Pulmonary artery endothelial cell (primary cell): ENCODE measurements at places on chromosomes 7 and 10. TPM values are rescaled to one million over a fixed set of nuclear protein-coding genes. Genes with fewer than 3 reads are reported as not detected.

Gene CDHR3
- total RNA-seq, result 1.1 and 1.4 TPM in 2 replicates

Gene ADARB2
- not detected in 2 replicates for total RNA-seq

Gene TRPV5
- not detected in 2 replicates for total RNA-seq

Gene ABCC2
- total RNA-seq, result 0.66 and 0.99 TPM in 2 replicates

Gene DPP6
- not detected in 2 replicates for total RNA-seq

Gene SSC4D
- total RNA-seq, result 0.46 and 0.60 TPM in 2 replicates

Gene NRG3
- 0.04 and 0.33 TPM in 2 replicates for total RNA-seq

Gene HEPACAM2
- total RNA-seq, result 0.07 TPM in 1 of 2 replicates, not detected in the other

Gene PLEKHA8
- 12.7 and 16.5 TPM in 2 replicates for total RNA-seq

Gene GSTO2
- 0.25 and 0.33 TPM in 2 replicates for total RNA-seq

Gene LAMTOR4
- total RNA-seq, result 68.4 and 109 TPM in 2 replicates

Gene TRA2A
- 34.3 and 47.4 TPM in 2 replicates for total RNA-seq

Gene SND1
- 191 and 225 TPM in 2 replicates for total RNA-seq

Gene CLCN1
- total RNA-seq, result not detected in 2 replicates

Gene HOXA13
- not detected in 2 replicates for total RNA-seq

Gene FGFR2
- total RNA-seq, result 0.20 and 0.25 TPM in 2 replicates

Gene ELMO1
- total RNA-seq, result 33.7 and 41.2 TPM in 2 replicates

Gene OPALIN
- total RNA-seq, result not detected in 2 replicates

Gene EVX1
- total RNA-seq, result not detected in 2 replicates

Gene PRKG1
- 1.3 TPM in 2 replicates for total RNA-seq

Gene DOCK1
- 74.0 and 89.6 TPM in 2 replicates for total RNA-seq

Gene ATOH7
- total RNA-seq, result not detected in 2 replicates

Gene EN2
- 0.04 TPM in 1 of 2 replicates, not detected in the other for total RNA-seq

Gene ZC3HAV1
- 43.3 and 60.4 TPM in 2 replicates for total RNA-seq

Gene NEUROG3
- not detected in 2 replicates for total RNA-seq

Gene PCDH15
- total RNA-seq, result not detected in 2 replicates

Gene ATXN7L1
- 2.8 and 5.2 TPM in 2 replicates for total RNA-seq

Gene IDI2
- total RNA-seq, result not detected in 2 replicates

Gene RSPH10B2
- 0.13 TPM in 1 of 2 replicates, not detected in the other for total RNA-seq

Gene CDHR1
- not detected in 2 replicates for total RNA-seq

Gene CHN2
- 0.13 and 0.78 TPM in 2 replicates for total RNA-seq

Gene RBM20
- 0.13 TPM in 1 of 2 replicates, not detected in the other for total RNA-seq

Gene TUBB8
- not detected in 2 replicates for total RNA-seq

Gene OR6B1
- not detected in 2 replicates for total RNA-seq

Gene PKD2L1
- total RNA-seq, result not detected in 2 replicates

Gene ADAP1
- 0.79 and 1.8 TPM in 2 replicates for total RNA-seq

Gene KCNIP2
- 0.07 and 0.25 TPM in 2 replicates for total RNA-seq

Gene ZEB1
- total RNA-seq, result 121 and 168 TPM in 2 replicates

Gene CRPPA
- 0.86 and 1.2 TPM in 2 replicates for total RNA-seq

Gene RGR
- total RNA-seq, result not detected in 2 replicates

Gene CYP2E1
- 0.13 TPM in 1 of 2 replicates, not detected in the other for total RNA-seq

Gene HOXA4
- 0.26 and 0.74 TPM in 2 replicates for total RNA-seq

Gene PON1
- not detected in 2 replicates for total RNA-seq

Gene NKX1-2
- total RNA-seq, result not detected in 2 replicates

Gene UNCX
- not detected in 2 replicates for total RNA-seq

Gene DGKI
- 0.33 and 0.53 TPM in 2 replicates for total RNA-seq
